ENCODE measurements at places on chromosomes 3 and 15.

- DNase-seq = no peak
These were observed 37.0 kb downstream of the TTC23 start for GRCh38 chr15:99212406-99212805.

DNA sequence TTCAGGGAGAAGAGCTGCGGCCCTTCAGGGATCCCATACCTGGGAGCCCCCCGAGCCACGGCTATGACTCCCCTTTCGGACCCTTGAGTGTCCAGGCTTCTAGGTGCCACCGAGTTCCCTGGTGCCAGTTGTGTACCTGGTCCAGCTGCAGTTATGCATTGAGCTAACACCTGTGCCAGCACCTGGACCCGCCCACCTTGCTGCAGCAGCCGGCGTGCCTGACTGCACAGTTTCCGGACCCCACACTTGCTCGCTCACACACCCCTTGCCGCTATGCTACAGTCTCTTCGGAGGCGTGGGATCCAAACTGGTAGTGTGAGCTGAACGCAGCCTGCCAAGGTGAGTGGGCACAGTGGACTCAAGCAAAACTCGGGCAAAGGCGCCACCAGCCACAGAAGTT is 284.5 kb upstream of the ROBO1 start:
- no peak for DNase-seq

DNA sequence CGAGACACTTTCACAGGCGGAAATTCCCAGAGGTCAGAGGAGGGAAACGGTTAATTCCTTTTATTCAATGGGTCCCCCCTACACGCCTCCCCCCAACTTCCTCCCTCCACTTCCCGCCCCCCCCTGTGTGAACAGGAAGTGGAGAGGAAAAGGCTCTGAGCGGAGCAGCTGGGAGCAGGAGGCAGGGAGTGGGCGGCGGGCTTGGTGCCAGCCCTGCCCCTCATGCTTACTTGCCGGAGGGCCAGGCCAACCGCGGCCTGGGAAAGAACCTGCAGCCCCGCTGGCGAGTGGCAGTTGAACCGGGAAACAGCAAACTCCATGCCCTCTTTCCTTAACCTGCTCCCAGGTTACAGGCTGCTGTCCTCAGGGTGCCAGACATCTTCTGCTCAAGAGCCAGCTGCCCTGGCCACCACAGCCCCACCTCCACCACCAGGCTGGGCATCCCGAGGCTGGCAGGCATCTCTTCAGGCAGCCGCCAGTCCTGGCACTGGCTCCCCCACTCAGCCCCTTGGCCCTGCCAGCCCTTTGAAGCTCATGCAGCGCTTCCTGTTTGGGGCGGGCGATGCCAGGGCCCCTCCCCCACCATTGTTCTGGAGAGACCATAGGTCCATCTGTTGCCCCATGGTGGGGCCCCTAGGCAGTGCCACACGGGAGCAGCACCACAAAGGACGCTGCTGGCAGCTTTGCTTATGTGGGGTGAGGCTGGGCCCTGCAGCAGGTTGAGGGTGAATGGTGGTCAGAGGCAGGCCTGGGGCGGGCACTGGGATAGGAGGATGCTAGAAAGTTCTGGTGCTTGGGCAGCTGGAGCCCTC is 12.9 kb downstream of the VPS18 start:
- DNase-seq = no peak

DNA sequence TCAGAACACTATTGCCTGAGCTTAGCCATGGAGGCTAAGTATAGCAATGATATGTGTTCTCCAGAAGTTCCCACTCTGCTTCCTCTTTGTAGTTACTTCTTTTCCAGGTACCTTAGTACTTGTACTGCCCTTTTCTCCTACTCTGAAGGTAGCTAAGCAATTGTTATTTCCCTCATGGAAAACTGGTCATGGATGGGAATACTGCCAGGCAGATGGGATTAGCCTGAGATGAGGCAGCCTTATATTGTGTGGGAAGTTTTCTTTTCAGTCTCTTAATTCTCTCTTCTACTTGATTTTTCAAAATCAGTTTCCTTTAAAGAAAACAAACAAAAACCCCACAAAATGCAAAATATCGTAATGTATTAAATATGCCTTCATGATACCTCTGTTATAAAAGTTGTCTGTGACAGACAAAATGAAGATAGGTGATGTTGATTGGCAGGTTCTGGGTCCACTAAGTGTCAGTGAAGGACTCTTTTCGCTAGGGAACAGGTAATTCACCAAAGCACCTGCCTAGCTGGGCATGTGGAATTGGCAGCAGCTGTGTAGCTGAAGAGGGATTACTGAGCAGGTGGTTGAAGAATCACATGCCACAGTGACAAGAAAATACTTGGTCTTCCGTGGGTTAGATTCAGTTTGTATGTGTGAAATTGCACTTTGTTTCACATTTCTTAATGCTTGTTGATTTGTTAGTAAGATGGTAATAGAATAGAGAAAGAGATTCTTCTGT is 4.1 kb downstream of the ZNF609 start:
- no peak for DNase-seq

- no peak for DNase-seq
These were observed 249.4 kb downstream of the CHL1 start for GRCh38 chr3:445960-446359.

DNA sequence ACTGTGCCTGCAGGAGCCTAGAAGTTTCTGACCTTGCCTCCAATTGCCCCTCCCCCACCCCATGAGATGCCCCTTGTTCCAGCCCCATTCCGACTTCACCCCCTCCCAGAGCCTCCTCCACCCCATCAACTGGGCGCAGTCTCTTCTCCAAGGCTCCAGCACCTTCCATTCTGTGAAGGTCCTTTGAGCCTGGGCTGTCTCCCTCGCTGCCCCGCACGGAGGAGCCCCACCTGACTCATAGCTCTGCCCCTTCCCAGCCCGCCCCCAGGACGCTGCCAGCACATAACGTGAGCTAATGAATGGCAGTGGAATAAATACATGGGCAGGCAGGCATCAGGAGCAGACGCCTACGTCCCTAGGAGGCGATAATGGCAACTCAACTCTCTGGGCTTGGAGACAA is 113.1 kb downstream of the NUP210 start:
- no peak for DNase-seq

GRCh38 chr15:58957101-58957973 is 23.9 kb upstream of the SLTM start:
- DNase-seq = peak; percentile 38

DNA sequence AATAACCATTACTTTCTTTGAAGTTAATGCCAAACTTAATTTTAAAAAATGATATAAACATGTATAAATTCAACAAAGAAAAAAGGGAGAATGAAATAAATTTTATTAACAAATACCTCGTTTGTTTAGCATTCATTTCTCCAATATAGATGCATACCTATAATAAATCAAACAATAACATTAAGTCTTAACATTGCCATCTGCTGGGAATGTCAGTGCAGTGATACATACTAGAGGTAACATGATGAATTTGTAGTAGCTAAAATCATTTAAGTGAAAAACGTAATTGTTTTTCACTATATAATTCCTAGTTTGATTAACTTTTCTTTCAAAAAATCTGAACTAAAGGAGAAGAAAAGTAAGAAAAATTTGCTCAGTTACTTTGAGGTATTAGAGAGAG is 340.2 kb upstream of the CBLB start:
- DNase-seq = no peak

GRCh38 chr3:105353485-105354161 is 13.1 kb upstream of the ALCAM start:
- no peak for DNase-seq

- DNase-seq = no peak
These were observed 1.3 kb downstream of the SLC28A2 start for GRCh38 chr15:45253330-45253729.

- DNase-seq = no peak
These were observed 176.7 kb upstream of the GOLIM4 start for GRCh38 chr3:168272343-168272985.

- DNase-seq = no peak
These were observed 41.6 kb downstream of the FBXL2 start for GRCh38 chr3:33318710-33319380.

- DNase-seq = no peak
These were observed 105.3 kb downstream of the LSM3 start for GRCh38 chr3:14283813-14284438.

DNA sequence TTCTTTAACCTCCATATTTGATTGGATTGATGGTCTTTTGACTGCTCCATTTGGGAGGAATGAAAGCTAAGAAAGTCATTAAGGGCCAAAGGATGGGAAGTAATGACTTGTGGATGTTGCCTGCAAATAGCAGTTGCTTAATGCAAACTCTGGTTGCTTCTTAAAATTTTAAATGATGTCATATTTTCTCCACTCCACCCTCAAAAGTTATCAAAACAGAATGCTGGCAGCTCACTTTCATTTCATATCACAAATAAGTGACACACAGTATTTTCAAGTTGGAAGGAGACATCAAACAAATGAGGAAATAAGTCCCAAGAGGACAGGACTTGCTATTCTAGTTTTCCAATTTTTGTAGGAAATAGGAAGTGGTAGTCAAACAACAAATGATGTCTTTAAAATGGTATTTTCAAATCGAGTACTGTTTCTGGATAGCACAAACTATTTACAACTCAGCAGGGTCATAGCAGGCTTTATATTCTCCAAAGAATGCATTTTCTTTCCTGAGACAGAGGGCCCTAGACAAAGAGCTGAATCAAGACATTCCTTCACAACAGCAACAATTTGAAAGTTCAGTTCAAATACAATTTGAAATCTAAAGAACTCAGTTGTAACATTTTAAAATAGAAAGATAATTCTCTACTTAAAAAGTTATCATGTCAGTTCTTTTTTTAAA is 165.1 kb upstream of the UBE2E1 start:
- DNase-seq = no peak

- DNase-seq = no peak
These were observed 312.7 kb downstream of the MFSD1 start for GRCh38 chr3:159114582-159114981.

DNA sequence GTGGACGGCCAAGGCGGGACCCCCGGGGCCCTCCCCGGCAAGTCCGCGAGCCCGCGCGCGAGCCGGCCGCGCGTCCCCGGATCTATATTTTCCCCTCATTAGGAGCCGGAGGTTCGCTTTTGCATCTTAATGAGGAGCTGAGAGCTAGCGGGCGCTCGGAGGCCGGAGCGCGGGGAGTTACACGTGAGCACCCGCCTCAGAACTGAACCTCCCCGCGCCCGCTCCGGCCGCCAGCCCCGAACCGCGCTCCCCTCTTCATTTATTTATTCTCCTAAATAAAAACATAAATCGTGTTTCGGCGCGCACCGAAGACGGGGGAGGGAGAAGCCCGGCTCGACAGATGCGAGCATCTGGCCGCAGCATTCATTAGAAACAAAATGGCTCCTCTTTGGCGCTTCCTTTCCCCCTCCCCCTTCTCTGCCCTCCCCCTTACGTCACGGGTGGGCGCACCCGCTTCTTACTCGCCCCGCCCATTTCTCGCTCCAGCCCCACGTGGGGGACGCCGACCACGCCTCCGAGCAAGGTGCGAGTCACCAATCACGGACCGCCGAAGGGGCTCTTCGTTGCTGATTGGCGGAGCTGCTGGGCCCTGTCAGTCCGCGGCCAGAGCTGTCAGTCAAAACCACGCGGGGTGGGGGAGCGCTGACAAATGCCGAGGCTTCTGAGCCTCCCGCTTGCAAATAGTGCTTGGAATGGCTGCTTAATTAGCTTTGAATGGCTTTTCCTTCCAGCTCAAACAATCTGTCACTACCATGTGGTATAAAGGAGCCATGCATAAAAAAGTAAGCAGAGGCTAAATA is 1.6 kb upstream of the TLE3 start:
- peak; percentile 100 for DNase-seq

GRCh38 chr15:79028411-79028964 is 62.1 kb downstream of the RASGRF1 start:
- no peak for DNase-seq

GRCh38 chr3:155350571-155350970 is 57.1 kb upstream of the STRIT1 start:
- DNase-seq = no peak

DNA sequence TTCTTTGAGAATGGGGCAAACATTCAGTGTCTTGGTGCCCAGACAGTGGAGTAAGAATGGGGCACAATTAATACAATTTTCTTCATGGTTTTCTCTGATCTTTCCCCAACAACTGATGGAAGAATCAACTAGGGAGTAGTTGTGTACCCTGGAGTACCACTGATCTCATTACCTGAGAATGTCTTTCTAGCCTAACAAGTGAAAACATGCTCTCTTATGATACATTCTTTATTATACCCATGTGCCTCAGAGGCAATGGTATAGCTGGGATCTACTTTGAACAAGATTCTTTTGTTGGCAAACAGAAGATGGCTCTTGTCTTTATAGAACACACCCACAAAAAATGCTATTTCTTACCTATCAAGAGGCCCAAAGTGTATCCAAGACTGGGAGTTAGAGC is 250.6 kb upstream of the CMC1 start:
- DNase-seq = no peak

GRCh38 chr15:41512940-41513505 is 604 bp downstream of the LTK start:
- DNase-seq = no peak

DNA sequence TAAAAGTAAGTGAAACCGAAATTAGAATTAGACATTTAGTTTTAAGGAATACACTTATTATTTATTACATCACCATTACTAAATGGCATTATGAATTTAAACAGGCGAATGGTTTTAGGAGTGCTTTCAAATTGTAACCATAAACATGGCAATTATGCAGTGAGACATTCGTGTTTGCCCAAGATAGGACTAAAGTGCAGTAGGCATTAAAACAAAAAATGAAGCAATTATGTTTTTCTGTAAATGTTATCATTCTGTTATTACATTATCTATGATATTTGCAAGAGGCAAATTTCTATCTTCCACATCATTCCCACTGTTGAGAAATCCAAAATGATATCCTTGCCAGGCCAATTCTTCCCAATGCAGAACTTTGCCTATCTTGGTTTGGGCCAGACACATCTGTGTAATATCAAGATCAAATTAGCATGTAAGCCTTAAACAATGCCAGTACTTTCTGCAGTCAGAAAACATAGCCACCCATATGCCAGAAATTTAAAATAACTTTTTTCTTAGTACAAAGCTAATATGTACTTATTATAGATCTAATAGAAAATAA is 156.9 kb downstream of the ATP8B4 start:
- no peak for DNase-seq

- no peak for DNase-seq
These were observed 159.9 kb upstream of the MEIS2 start for GRCh38 chr15:37260255-37260654.

DNA sequence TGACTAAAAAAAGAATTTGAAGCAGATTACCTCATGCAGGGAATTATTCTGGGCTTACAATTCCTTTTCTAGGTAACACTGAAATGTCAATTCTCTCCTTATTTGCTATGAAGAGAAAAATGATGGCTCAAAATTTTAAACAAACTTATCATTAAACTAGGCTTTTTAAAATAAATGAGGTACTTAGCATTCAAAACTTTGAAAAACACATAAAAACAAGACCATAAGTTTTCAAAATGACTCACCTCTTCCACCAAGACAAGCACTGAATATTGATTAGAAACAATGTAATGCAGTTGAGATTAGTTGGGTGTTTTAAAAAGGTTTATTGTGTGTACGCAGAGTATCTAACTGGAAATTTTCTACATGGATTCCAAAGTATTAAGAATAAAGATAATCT is 154.6 kb downstream of the ADAM10 start:
- DNase-seq = no peak

DNA sequence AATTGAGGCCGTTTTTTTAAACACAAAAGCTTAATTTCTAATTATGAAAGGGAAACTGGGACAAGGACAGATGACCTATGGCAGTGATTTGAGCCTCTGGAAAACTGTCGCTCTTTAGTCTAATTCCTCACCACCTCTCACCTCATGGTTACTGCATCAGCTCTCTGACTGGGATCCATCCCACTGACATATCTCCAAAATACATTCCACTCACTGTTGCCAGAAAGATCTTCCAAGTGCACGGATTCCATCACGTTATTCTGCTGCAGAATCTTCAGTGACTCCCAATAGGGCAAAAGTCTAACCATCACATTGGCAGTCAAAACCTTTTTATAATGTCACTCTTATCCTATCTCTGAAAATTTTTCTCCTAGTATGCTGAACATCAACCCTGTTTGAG is 132.3 kb upstream of the MB21D2 start:
- DNase-seq = no peak

Data from activated CD8-positive, alpha-beta memory T cell treated with anti-CD3 and anti-CD28 coated beads for 4 hours (primary cell).